ENCODE measurements at places on chromosomes 1 and 21.

GRCh38 chr1:236545621-236546169 is 21.9 kb downstream of the LGALS8 start:
- peak; percentile 28 for DNase-seq

GRCh38 chr1:150720703-150721102 is at the start of gene HORMAD1:
HORMAD1 (minus strand) TSS chr1:150720895; CDS start chr1:150719505, 1,390 bp downstream.
- DNase-seq, result no peak

- DNase-seq, result no peak
Observed at GRCh38 chr1:221886743-221887414, 145.0 kb upstream of the DUSP10 start.

GRCh38 chr1:186872291-186872690 is 43.5 kb downstream of the PLA2G4A start:
- no peak for DNase-seq

GRCh38 chr1:225995919-225996864 is 3.0 kb downstream of the SDE2 start:
- no peak for DNase-seq

GRCh38 chr21:33123374-33124123 is 53.6 kb downstream of the OLIG1 start:
- DNase-seq, result no peak

GRCh38 chr1:56916630-56917029 is 49.2 kb downstream of the C8B start:
- no peak for DNase-seq

GRCh38 chr1:76938304-76938703 is 71.0 kb downstream of the ST6GALNAC5 start:
- DNase-seq, result no peak

DNA sequence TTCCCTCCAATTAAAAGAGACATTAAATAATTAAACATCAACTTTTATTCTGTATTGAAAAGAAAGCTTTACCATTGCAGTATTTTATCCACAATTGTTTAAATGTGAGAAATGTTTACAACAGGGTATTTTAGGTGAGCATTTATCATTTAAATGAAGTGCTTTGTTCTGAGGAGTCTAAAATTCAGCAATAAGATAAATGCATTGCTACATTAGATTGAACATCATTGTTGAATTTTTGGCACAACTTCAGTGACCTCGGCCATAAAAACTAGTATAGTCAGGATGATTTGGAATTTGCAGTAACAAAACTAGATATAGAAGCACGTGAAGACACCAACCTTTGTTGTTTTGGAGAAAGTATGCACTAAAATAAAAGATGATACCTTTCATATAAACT is 692.9 kb downstream of the USP25 start:
- DNase-seq, result no peak

DNA sequence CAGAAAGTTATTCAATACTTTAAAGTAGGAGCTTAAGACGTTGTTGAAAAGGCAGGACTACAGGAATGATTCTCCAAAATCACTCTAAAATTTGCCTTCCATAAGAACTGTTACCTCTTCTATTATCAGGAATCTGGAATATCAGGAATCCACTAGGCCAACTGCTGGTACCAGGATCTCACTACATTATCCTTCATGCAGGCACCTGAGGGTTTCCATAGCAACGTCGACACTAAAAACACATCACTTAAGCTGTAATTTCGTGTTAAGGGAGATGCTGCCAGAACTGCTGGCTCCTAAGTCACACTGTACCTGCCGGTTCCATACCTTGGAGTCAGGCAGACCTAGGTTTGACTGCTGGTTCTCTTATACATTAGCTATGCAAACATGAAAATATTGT is 139.7 kb upstream of the C1orf87 start:
- DNase-seq, result no peak

DNA sequence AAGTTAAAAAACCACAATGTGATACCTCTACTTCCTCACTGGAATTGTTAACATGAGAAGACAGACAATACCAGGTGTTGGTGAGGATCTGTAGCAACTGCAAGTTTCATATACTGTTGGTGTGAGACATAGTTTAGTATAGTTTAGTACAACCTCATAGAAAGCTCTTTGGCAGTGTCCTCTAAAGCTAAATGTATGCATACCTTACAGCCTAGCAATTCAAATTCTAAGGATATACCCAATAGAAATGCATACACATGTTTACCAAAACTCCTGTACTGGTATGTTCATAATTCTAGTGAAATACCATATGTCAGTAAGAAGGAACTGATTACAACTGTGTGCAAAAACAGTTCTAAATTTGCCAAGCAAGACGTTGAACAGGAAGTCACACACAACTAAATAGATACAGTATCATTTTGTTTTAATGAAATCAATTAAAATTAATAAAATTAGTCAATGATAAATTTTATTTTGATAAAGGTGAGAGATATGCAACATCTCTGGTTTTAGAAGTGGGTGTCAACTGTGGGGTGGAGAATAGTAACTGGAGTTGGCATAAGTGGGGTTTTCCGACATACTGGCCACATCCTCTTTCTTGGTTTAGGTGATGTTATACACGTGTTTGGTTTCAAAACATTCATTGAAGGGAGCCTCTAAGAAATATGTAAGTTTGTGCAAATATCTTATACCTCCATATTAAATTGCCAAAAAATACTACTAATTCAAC is 450.7 kb downstream of the PTPRC start:
- peak; percentile 73 for DNase-seq

- no peak for DNase-seq
Observed at GRCh38 chr1:38744452-38745350, 114.9 kb downstream of the RRAGC start.

DNA sequence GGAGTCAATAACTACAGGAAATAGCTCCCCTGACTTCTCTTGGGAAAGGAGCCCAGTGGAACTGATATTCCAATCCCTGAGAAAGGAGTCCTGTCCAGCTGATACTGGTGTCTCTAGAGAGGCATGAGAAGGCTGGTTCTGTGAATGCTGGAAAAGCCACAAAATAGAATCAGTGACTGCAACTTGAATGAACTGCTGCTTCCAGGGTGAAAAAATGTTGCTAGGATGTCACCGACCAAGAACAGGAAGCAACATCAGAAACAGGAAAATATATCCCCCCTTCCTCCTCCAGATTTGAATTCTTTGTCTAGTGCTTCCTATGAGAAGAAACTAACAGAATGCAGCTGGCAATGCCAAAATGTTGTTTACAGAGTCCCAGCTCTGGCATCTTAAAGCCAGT is 269.3 kb upstream of the LYPLAL1 start:
- no peak for DNase-seq

DNA sequence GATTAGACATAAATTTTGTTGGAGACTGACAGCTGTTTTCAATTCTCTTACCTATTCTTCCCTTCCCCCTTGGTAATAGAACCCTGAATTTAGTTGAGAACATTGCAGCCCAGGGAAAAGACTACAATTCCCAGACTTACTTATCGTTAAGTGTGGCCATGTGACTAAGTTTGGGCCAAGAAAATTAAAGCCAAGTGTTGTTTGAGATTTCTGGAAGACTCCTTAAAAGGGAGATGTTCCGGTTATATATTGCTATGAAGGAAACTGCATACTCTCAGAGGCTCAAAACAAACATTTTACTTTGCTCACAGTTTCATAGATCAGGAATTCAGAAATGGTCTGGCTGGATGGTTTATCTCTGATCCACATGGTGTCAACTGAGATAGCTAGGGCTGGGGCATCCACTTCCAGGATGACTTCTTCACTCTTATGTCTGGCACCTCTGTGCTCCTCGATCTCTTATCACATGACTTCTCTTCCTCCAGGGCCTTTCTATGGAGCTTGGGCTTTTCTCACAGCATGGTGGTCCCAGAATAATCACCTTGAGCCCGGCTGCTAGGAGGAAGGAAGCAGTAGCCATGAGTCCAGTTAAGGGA is 22.4 kb upstream of the CD34 start:
- DNase-seq, result no peak

DNA sequence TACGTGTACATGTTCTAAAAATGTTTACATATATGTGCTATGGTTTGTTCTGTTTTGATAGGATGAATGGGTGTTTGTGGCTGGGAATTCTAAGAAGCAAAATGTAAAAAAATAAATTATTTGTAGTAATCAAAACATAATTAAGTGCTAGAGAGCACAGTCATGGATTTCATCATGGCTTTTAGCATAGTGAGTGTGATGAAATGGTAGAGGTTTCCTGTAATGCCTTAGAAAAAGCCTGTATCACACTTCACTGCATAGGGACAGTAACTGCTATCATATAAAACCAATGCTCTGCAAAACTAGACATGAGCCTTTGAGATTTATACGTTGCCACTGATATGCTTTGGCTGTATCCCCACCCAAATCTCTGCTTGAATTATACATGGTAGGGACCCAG is 99.8 kb downstream of the PTGER3 start:
- DNase-seq, result no peak

GRCh38 chr1:172554915-172555314 is 22.0 kb downstream of the SUCO start:
- DNase-seq, result no peak

DNA sequence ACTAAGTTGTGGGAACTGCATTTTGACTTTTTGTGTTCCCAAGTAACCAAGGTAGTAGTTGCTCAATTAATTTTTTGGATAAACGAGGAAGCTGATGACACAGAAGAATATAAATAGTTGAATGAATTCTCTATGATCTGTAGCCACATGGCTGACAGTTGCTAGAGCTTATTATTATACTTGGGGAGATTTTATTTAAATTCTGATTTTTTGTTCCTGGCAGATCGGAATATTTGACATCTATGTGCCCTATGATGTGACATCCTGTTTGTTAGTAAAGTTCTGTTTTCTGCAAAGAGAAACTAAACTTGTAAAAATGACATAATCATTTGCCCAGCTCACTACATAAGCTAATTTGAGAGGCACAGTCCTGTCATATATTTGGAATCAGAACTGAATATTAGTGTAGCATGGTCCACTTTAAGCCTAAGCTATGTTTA is 9.7 kb upstream of the LYST start:
- DNase-seq, result peak; percentile 69

All from CD4-positive, alpha-beta T cell treated with Interleukin-17A for 1 hour (primary cell).